Right kidney (tissue), 9 donors: ENCODE measurements at places on chromosomes 6 and 20.

GRCh38 chr6:34559651-34560365 is 3.7 kb upstream of the SPDEF start:
- no peak for DNase-seq

- peak; percentile 31 for DNase-seq
These were observed 12.2 kb upstream of the KCNK15 start for GRCh38 chr20:44733341-44734069.

DNA sequence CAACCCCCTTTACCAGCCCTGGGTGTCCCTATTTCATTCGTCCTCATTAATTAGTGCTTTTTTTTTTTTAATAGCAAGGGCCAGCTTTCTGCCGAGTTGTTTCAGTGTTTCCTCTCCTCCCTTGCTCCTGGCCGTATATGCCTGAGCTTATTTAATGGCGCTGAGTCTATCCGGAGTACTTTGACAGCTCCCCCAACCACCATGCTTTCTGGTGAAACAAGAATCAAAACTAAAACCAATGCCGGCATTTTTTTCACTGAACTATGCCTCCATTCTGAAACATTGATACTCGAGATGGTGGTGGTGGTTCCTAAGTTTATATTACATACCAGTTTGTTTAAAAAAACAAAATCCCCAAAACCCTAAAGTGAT is 1.2 kb downstream of the DCBLD1 start:
- DNase-seq, result no peak

DNA sequence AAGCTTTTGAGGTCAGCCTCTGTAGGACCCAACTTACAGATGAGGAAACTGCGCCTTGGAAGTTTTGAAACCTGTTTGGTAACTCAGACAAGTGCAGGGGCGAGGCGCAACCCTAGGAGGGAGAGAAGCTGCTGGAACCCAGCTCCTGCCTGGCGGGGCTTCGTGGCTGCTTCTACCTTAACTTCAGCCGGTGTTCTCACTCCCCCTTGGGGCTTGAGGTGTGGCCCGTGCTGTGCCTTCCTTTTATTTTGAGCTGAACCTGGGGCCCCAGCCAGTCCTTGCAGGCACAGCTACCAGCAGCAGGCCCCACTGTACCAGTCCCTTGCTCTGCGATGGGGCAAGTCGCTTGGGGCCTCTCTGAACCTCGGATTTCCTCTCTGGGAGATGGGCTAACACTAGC is 12.0 kb downstream of the RBM38 start:
- DNase-seq, result no peak

DNA sequence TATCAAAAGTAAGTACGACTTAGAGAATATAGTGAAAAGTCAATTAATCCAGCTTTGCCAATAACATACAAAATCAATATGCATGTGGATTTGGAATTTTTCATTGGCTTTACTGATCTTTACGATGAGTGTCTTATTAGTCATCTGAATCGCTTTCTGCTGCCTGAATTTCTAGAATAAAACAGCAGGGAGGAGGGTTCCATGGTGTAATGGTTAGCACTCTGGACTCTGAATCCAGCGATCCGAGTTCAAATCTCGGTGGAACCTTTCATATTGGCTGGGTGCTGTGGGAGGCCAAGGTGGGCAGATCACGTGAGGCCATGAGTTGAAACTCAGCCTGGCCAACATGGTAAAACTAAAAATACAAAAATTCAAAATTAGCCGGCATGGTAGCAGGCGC is 448.8 kb downstream of the RNF144B start:
- no peak for DNase-seq

DNA sequence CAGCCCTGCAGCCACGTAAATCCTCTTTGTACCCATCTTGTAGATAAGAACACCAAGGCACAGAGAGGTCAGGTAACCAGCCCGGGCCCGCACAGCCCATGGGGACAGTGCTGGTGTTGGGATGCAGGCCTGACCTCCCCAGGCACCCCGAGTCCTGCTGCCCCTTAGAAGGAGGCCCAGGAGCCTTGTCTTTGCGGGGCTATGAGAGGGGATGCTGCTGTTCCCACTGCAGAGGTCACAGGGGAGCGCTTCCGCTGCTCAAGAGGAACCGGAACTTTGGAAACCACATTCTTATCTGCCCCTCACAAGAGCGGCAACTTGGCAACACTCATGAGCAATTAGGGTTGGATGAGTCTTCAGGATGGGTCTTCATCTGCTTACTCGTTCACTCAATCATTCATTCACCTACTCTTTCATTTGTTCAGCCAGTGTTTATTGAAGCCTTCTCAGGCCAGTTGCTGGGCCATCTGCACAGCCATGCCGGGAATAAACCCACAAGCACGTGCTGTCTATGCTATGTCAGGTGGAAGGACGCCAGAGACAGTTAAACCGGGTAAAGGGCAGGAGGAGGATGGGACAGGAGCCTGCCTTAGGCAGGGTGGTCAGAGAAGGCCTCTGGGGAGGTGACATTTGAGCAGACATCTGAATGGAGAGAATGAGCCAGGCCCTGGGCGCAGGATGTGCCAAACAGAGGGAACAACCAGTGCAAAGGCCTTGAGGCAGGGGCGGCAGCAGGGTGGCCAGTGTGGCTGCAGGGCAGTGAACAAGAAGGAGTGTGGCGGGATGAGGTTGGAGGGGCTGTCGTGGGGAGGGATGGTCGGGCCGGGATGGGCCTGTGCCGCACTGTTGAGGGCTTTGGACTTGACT is 60.8 kb downstream of the RBM38 start:
- no peak for DNase-seq

- no peak for DNase-seq
These were observed 25.4 kb downstream of the SLC17A9 start for GRCh38 chr20:62977613-62978560.
